ENCODE measurements at places on chromosomes 4 and X.

GRCh38 chr4:125111323-125111722 is 203.4 kb upstream of the FAT4 start:
- DNase-seq, result no peak

DNA sequence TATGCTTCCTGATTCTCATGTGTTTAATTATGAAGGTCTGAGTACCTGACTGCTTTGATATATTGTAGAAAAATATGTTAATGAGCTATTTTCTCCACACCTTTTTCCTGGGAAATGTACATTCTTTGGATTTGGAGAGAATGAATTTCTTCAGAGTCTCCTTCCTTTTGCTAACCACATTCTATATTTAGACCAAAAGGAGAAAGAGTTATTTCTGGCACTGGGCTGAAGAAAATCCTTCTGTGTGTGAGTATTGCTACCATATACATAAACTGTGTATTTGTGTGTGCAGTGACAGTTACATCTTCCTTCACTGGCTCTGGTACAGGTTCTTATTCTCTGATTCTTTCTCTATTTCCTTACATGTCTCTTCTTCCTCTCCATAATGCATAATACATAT is 44.5 kb upstream of the PGRMC2 start:
- DNase-seq, result no peak

- DNase-seq, result no peak
Observed at GRCh38 chr4:169064296-169064695, 54.2 kb upstream of the CBR4 start.

- DNase-seq, result no peak
Observed at GRCh38 chr4:32830160-32830559, 2110.0 kb downstream of the PCDH7 start.

DNA sequence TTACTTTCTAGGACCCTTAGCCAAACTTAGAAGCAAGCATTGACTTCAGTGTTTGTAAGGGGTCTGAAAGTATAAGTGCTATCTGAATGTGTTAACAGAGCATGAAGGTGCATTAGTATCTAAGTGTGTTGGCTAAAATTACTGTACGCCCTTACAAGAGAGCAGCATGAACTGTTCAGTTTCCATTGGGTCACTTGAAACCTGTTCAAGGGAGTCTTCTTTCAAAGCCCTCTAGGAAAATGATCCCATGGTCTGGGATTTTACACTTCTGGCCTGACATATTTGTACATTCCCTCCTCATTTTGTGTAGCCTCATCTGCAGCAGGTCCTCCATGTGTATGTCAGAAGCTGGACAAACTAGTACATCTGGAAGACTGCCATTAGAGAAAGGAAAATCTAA is 3.2 kb downstream of the PRDX4 start:
- DNase-seq, result no peak

DNA sequence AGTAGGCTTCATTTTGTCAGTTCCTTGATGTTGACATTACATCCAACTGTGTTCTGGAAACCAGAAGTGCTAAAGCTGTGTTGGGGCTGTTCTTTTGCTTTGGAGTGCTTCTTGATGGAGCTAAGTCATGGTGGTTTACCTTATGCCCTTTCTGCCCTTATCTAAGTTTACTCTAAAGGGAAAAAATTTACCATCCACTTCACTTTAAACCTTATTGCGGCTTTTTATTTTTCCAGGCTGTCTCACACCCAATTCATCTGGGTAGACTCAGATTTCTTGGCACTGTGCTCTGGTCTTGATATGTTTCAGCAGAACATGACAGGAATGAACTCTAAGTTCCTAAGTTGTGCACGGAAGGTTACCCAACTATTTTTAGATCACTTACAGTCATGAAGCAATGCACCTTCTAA is 104.7 kb upstream of the TTC29 start:
- DNase-seq, result no peak

DNA sequence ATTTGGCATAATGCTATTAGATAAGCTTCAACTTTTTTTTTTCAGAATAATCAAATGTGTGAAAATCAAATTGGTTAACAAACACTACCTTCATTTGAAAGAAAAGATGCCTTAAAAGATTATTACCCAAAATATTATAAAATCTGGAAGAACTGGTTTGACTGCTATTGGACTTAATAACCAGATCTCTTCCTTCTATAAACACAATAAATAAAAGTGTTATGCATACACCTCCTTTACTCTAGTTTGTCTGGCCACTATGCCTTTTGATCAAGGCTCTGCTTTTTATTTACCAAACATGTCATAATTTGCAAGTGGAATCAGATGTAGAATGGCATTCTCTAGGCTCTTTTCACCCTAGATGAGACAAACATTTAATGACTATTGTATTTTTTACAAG is 897.3 kb upstream of the EPHA5 start:
- no peak for DNase-seq

DNA sequence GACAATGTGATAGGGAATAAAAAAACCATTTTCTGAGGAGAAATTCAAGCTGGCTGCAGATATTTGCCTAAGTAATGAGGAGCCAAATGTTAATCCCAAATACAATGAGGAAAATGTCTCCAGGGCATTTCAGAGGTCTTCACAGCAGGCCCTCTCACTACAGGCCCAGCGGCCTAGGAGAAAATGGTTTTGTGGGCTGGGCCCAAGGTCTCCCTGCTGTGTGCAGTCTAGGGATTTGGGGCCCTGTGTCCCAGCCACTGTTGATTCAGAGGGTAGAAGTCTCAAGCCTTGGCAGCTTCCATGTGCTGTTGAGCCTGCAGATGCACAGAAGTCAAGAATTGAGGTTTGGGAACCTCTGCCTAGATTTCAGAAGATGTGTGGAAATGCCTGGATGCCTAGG is 778.7 kb downstream of the CENPC start:
- DNase-seq, result no peak

- peak; percentile 43 for DNase-seq
Observed at GRCh38 chr4:165326831-165327210, 648 bp upstream of the MSMO1 start.

DNA sequence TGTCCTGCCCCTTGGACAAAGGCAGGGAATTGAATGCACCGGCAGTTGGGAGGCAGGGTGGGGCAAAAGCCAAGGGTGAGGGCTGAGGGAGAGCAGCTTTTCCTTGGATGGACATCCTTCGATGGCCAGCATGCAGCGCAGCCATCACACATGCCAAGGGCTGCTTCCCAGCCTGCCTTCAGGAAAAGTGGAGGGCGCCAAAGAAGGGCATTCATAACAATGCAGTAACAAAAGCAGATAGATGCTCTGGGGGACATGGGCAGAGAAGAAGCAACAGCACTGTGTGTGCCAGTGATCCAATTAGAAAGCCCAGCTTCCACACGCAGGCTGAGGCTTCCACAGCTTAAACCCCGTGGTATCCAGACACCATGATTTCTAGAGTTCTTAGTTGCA is 71.5 kb downstream of the TSPAN5 start:
- peak; percentile 71 for DNase-seq

GRCh38 chrX:8235026-8235425 is 64.0 kb upstream of the VCX2 start:
- DNase-seq, result no peak

DNA sequence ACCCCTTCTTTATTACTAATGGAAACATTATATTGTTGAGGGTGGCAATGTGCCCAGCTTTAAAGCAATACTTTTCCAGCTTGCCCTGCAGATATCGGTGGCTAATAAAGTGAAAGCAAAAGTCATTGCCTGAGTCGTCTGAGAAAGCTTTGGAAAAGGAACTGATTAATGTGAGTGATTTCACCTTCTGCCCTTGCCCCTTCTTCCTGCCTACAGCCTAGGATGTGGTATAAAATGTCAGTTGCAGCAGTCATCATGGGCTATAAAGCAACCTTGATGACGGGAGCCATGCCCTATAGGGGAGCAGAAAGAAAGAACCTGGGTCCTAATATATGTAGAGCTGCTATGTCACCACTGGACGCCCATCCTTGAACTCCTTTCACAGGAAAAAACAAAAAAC is 132.4 kb upstream of the USP9X start:
- no peak for DNase-seq

DNA sequence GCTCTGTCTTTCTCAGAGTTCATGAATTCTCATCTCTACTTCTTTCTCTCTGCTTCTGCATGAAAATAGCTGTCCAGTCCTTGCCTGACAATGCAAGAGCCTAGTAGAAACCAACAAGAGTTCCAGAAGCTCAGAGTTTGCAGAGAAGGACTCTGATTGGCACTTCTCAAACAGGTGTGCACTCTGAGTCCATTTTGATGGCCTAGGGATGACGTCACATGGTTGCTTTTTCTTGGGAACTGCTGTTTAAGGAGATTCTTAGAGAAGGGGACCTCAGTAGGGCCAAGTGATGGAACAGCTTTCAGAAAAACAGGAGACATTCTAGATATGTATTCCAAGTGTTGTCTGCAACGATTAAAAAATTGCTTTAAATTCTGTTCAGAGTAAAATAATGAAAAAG is 56.8 kb downstream of the HMGB2 start:
- DNase-seq, result no peak

Measured in anterior cingulate cortex (tissue), 58 donors.